CD4-positive, alpha-beta T cell treated with Interleukin-10 for 1 hour (primary cell): ENCODE measurements at places on chromosomes 11 and 22.

DNA sequence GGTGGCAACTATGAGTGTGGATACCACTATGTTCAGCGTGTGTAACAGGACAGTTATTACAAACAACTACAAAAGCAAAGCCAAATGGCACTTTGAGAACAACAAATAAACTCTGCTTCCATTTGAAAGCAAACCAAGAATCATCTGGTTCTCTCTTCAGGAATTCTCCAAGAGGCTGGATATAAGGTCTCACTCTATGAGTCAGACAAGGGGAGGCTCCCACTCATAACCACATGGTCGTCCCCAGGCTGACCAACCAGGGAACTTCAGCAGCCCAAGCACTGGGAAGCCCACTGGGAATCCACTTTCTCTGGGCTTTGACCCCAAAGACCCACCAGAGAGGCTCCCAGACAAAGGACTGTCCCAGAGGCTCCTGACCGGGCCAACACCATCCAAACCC is 35.3 kb downstream of the DGCR2 start:
- DNase-seq = no peak

- no peak for DNase-seq
These were observed 51.9 kb upstream of the CDON start for GRCh38 chr11:126114486-126115126.

GRCh38 chr11:121140369-121140768 is 39.3 kb downstream of the TECTA start:
- DNase-seq = no peak

DNA sequence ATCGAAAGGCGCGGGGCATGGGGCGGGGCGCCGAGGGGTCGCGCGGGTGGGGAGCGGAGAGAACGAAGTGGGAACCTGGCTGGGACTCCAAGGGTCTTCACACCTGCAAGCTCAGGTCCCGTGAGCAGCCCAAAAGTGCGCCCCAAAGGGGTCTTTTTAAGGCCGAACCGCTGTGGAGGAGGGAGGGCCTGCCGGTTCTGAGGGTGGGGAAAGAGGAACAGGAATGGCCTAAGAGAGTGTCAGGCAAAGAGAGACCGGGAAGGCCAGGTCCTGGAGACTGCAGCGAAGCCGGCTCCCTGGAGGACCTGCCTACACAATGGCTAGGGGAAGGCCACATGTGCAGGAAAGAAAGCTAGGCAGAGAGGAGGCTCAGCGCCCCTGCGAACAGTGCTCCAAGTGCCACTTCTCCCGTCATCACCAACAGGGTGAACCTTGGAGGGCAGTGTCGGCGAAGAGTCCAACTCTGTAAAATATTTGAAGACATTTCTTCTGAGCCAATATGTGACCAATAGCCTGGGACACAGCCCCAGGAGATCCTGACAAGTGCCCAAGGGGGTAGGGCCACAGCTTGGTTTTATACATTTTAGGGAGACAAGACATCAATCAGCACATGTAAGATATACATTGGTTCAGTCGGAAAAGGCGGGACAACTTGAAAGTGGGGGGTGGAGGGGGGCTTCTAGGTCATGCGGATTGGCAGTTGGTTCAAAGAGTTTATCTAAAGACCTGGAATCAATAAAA is 710 bp upstream of the DGCR2 start:
- no peak for DNase-seq

- DNase-seq = no peak
These were observed 8.0 kb upstream of the TSPAN18 start for GRCh38 chr11:44718612-44719390.

DNA sequence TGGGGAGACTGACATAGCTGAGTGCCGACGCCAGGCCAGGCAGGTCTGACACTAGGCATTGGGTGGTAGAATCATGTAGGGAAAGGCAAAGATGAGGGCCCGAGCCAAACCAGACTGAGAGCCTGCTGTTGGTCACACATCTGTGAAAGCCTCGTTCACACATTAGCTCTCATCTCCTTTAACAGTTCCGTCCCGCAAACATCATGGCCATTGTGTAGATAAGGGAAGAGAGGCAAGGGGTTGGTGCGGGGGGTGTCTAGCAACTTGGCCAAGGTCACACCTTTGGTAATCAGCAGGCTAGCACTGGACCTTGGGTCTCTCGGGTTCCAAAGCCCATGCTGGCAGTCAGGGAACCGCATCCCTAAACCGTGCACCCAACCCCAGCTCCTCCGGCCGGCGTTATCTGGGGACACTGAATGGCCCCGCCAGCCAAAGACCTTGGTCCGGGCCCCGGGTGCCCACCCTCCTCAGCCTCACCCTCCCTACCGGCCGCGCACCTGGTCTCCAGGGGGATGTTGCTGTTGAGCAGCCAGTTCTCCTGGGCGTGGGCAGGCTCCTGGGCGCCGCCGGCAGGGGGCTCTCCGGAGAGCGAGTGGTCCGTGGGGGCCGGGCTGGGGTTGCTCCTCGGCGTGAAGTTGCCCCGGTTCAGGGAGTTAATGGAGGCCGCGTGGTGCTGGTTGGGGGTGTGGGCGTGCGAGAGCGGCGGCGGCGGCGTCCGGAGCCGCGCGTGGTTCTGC is 328.3 kb upstream of the NARS2 start:
- DNase-seq = no peak

DNA sequence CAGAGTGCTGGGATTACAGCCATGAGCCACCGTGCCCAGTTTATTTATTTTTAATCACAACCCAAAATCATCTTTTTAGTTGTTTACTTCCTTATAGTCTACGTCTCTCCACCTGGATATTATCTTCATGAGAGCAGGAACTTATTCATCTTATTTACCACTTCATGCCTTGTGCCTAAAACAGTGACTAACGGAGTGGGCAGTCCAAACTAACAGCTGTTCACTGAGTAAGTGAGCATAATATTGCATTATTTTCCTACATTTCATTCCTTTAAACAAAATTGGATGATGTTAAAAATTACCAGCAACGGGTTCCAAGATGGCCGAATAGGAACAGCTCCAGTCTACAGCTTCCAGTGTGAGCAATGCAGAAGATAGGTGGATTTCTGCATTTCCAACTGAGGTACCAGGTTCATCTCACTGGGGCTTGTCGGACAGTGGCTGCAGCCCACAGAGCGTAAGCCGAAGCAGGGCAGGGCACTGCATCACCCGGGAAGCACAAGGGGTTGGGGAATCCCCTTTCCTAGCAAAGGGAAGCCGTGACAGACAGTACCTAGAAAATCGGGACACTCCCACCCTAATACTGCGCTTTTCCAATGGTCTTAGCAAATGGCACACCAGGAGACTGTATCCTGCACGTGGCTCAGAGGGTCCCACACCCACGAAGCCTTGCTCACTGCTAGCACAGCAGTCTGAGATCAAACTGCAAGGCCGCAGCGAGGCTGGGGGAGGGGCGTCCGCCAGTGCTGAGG is 14.1 kb downstream of the TMEM123 start:
- DNase-seq = no peak

GRCh38 chr11:59011655-59012397 is 72.5 kb downstream of the GLYATL1 start:
- no peak for DNase-seq

GRCh38 chr11:77114089-77114463 is 11.4 kb downstream of the OMP start:
- no peak for DNase-seq

DNA sequence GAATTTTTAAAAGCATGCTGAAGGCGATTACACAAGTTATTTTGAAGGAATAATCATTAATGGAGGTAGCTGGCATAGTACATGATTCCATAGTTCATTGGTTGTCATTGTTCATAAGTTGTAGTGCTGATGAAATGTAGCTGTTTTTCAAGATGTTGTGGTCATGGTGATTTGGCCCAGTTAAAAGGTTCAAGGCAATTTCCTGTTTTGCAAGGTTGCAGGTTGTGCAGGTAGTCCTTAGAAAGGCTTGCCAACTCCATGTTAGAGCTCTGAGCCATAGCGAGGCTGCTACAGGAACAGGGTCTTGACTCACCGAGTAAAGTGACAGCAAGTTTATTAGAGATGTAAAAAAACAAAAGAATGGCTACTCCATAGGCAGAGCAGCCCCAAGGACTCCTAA is 95.8 kb upstream of the CHORDC1 start:
- no peak for DNase-seq

- DNase-seq = no peak
These were observed 65.5 kb upstream of the CHORDC1 start for GRCh38 chr11:90288212-90288821.

- no peak for DNase-seq
These were observed 250.8 kb upstream of the B3GAT1 start for GRCh38 chr11:134662629-134663360.

DNA sequence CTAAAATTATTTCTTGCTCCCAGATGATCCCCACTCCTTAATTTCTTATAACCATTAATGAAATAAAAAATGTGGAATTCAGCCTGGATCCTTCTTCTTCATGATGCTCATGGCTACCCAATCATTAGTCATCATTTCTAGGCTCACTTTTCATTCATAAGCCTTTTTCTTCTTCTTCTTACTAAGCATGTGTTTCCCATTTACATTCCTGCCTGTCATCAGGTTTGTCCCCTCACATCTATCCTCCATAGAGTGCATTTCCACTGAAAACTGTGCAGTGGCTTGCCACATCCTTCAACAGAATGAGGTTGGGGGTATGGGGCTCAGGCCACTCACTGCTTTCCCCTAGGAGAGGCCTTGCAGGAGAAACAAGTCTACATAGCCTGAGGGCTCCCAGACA is 35.8 kb upstream of the NTM start:
- no peak for DNase-seq

- DNase-seq = no peak
These were observed 36.6 kb downstream of the ZBTB44 start for GRCh38 chr11:130278151-130278550.

DNA sequence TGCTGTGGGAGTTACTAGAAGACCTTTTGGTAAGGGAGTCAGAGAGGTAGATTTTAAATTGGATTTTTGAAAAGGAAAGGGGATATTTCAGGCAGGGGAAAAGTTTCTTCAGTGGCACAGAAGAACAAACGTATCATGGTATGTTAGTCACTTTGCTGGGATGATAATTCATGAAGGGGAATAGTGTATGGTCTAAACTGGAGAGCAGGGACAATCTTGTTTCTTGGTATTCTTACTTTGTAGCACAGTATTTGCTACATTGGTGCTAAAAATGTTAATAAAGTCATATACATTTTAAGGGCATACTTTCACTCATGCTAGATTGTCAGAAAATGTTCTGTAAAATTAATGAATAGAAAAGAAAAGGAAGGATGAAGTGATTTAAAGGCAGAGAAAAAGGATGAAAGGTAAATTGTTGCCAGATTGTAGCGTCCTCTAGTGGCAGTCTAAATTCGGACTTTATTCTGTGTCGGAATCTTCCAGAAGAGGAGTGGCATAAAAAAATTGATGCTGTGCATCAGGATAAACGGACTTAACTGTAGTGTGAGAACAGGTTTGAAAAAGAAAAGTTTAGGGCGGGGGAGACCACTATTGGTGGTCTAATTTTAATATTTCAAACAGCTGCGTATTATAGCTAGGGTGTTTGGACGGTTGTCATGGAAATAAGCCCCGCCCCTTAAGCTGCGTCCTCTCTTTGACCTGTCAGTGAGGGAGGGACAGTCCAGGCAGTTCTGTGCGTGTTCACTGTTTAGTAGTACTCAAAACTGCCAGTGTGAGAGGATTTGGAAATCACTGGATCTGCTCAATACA is at the start of gene BCO2:
Gene BCO2, plus strand, starts transcription at position 724 of the 810 bp plus-strand sequence. CDS start 90 bp downstream, outside the sequence.
- peak; percentile 63 for DNase-seq

GRCh38 chr11:20668131-20668809 is 1.1 kb upstream of the NELL1 start:
- DNase-seq = no peak

- DNase-seq = no peak
These were observed 130.0 kb upstream of the BDNF start for GRCh38 chr11:27830206-27830605.
